Trophoblast cell (in vitro differentiated cells and primary cell): ENCODE measurements at places on chromosomes 16 and 17.
A peak's percentile ranks its signal among the peaks of the same experiment; 100 is the strongest.

GRCh38 chr17:81593105-81593871 lies 41.1 kb upstream of the FAAP100 start:
- no peak for DNase-seq

DNA sequence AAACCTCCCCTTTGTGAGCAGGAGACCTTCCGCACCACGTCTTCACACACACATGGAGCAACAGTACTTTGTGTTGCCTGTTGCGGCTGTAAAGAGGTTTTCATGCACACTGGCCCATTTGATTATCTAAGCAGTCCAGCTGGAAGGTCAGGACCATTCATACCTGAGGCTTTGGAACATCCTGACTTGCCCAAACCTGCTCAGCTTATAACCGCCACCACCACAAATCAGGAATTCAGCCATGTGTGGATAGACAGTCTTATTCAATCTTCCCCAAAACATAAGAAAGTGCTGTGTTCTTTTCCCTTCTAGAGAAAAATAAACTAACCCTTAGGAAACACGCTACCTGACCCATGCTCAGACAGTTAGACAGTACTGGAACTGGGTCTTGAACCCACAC lies 81.6 kb upstream of the XYLT1 start:
- DNase-seq, result no peak

DNA sequence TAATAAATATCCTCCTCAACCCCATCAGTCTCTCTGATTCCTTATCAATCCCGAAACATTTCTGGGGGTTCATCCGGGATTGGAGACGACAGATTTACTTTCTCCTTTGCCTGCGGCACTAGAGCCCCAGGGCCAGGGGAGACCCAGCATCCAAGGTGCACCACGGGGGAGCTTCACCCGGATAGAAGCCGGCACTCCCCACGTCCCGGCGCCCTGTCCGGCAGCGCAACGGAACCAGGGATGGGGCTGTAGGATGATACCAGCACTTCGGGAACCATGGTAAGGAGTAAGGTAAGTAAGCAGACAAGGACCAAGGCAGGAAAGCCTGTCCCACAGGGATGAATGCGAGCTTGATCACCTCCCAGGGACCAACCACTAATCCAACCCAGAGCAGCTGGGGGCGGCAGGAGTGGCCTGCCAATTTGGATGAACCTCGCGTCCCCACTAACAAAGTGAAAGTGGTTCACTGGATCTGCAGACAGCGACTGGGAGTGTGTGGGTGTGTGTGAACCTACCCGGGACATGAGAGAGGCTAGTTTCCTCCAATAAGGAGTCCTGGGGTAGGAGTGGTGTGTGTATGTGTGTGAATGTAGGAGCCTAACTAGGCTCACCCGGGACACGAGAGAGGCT lies 11.9 kb downstream of the POLR3K start:
- DNase-seq, result no peak

GRCh38 chr16:58475091-58475619 lies 24.8 kb upstream of the NDRG4 start:
- no peak for DNase-seq

GRCh38 chr16:79380995-79381602 lies 219.4 kb downstream of the MAF start:
- DNase-seq, result peak; percentile 6

- peak; percentile 92 for DNase-seq
Measured at GRCh38 chr17:59361386-59361785, 29.9 kb downstream of the YPEL2 start.

DNA sequence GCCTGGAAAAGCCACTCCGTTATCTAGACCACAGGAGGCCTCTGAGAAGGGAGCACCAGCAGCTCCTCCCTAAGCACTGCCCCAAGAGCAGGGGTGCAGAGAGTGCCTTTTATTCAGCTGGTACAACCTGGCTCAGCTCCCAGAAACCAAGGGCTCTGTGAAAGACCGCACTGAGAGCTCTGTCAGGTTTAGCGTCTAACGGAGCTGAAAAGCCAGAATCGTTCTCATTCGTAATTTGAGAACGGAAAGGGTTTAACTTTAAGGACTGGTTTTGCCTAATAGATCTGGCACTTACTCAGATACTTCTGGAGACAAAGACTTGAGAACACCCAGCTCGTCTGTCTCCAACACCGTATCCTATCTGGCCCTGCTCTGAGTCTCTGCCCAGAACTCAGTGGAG lies 13.5 kb downstream of the MPG start:
- DNase-seq, result no peak

DNA sequence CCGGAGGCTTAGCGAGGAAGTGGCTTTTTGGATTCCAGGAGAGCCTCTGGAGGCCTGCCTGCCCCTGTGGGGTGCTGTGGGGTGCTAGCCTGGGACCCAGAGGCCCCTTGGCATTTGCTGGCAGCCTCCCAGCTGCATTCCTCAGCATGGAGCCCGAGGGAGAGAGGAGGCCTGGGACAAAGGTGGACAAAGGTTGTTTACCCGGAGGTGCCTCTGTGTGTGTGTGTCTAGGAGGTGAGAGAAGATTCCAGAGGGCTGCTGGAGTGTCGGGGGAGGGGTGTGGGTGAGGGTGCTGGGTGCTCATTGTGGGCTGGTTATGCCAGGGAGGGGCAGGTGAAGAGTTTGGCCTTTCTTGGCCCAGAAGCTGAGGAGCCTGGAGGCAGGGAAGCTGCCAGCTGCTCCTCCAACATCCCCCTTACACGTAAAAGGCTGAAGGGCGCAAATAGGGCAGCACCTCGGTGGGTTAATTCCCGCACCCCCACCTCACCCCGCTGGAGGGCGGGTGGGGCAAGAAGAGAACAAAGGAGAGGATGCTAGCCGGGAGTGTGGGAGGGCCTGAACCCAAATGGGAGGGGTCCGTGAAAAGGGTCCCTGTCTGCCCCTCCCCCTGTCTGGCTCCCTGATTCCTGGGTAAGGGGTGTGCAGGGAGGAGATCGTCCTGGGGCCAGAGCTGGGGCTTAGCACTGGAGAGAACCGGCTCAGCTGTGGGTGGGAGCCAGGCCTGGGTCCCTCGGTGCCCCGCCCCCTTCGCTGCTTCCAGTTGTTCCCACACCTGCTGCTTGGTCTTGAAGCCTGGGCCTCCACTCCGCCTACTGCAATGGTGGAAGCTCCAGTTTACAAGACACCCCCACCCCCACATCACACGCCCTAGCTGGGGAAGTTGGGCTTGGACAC lies 9.9 kb downstream of the HEXIM2 start:
- peak; percentile 53 for DNase-seq

- DNase-seq, result no peak
Measured at GRCh38 chr16:3854750-3855541, 25.6 kb downstream of the CREBBP start.

- peak; percentile 35 for DNase-seq
Measured at GRCh38 chr16:85484347-85485300, 128.5 kb upstream of the GSE1 start.

- DNase-seq, result no peak
Measured at GRCh38 chr16:2025251-2025650, 1.5 kb upstream of the NHERF2 start.

GRCh38 chr17:27415120-27415795 lies 41.0 kb upstream of the KSR1 start:
- DNase-seq, result no peak

- DNase-seq, result peak; percentile 29
Measured at GRCh38 chr17:71494062-71494855, 626.6 kb upstream of the SOX9 start.
